ENCODE measurements at places on chromosomes 4 and X.

GRCh38 chr4:124423160-124423559, 289.4 kb downstream of the ANKRD50 start:
- no peaks in the 10 kb centered on the region for H3K4me1 ChIP-seq
- no peak overlapping the region for H3K27ac ChIP-seq
- no peaks in the 10 kb centered on the region for H3K36me3 ChIP-seq
- DNase-seq: no peak

- H3K27ac ChIP-seq: no peak overlapping the region
- H3K27me3 ChIP-seq: no peaks in the 10 kb centered on the region
- no peaks in the 10 kb centered on the region for H3K4me1 ChIP-seq
- DNase-seq: no peak
- no peaks in the 10 kb centered on the region for H3K36me3 ChIP-seq
Observed at GRCh38 chr4:12120968-12121367, 692.3 kb upstream of the HS3ST1 start.

GRCh38 chr4:59243038-59243437, 1957.1 kb upstream of the ADGRL3 start:
- DNase-seq: no peak
- no peaks in the 10 kb centered on the region for H3K36me3 ChIP-seq
- no peak overlapping the region for H3K27ac ChIP-seq
- no peaks in the 10 kb centered on the region for H3K27me3 ChIP-seq
- H3K4me3 ChIP-seq: no peak overlapping the region
- H3K4me1 ChIP-seq: no peaks in the 10 kb centered on the region

GRCh38 chrX:15274946-15275345, 5.1 kb upstream of the ASB9 start:
- no peak overlapping the region for H3K4me3 ChIP-seq
- DNase-seq: no peak
- H3K27ac ChIP-seq: no peak overlapping the region
- no peaks in the 10 kb centered on the region for H3K27me3 ChIP-seq

DNA sequence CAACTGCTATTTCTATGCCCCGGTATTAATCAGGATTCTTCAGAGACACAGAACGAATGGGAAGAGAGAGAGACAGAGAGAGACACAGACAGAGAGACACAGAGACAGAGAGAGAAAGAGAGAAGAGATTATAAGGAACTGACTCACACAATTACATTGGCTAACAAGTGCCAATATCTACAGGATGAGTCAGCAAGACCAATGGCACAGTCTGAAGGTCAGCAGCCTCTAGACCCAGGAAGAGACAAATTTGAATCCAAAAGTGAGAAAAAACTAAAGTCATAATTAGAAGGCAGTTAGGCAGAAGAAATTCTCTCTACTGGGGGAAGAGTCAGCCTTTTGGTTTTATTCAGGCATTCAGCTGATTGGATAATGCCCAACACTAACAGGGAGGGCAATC, 187.3 kb downstream of the MAB21L2 start:
- DNase-seq: no peak
- no peak overlapping the region for H3K4me3 ChIP-seq
- H3K4me1 ChIP-seq: no peaks in the 10 kb centered on the region
- no peak overlapping the region for H3K27ac ChIP-seq
- H3K27me3 ChIP-seq: no peaks in the 10 kb centered on the region

GRCh38 chr4:25884031-25884782, 21.4 kb upstream of the SEL1L3 start:
- H3K27me3 ChIP-seq: peaks cover 10% of the 10 kb centered on the region
- no peak overlapping the region for H3K4me3 ChIP-seq
- H3K27ac ChIP-seq: no peak overlapping the region
- DNase-seq: no peak

GRCh38 chr4:26412381-26413372, 77.6 kb downstream of the CCKAR start:
- H3K4me3 ChIP-seq: no peak overlapping the region
- no peaks in the 10 kb centered on the region for H3K36me3 ChIP-seq
- no peak for DNase-seq
- no peak overlapping the region for H3K27ac ChIP-seq
- H3K4me1 ChIP-seq: no peaks in the 10 kb centered on the region

DNA sequence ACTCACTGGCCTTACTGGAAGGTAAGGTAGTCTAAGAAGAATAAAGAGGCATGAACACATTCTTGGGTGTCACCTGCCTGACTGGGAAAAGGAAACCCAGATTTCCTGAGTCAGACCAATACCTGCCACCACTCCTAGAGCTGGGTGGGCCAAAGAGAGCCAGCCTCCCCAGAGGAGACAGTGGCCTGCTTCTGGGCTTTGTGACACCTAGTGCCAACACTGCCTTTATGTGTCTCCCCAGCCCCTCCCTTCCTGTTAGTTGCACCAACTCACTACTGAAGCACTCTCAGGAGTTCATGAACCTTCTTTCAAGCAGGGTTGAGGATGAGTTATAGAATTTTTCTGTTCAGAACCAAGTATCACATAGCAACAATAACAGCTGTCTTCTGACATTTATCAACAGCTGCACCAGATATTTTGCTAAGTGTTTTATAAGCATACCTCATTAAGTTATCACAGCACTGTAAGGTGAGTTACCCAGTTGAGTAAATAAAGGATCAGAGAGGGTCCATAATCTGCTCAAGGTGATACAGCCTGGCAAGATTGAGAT, 77.6 kb upstream of the ETNPPL start:
- H3K27ac ChIP-seq: no peak overlapping the region
- no peak for DNase-seq
- no peaks in the 10 kb centered on the region for H3K36me3 ChIP-seq
- no peaks in the 10 kb centered on the region for H3K27me3 ChIP-seq
- H3K4me1 ChIP-seq: no peaks in the 10 kb centered on the region

GRCh38 chrX:66988331-66988730, 349.5 kb upstream of the EDA2R start:
- DNase-seq: no peak
- no peak overlapping the region for H3K27ac ChIP-seq
- H3K27me3 ChIP-seq: no peaks in the 10 kb centered on the region

- H3K4me1 ChIP-seq: peaks cover 7% of the 10 kb centered on the region
- H3K36me3 ChIP-seq: no peaks in the 10 kb centered on the region
- no peaks in the 10 kb centered on the region for H3K27me3 ChIP-seq
- H3K4me3 ChIP-seq: no peak overlapping the region
- peak overlapping the region; percentile 35 for H3K27ac ChIP-seq
Observed at GRCh38 chr4:99202536-99202935, 16.5 kb downstream of the ADH6 start.

GRCh38 chr4:142566777-142567176, 279.3 kb downstream of the INPP4B start:
- H3K27me3 ChIP-seq: no peaks in the 10 kb centered on the region
- H3K4me3 ChIP-seq: no peak overlapping the region
- DNase-seq: no peak
- no peaks in the 10 kb centered on the region for H3K36me3 ChIP-seq
- H3K27ac ChIP-seq: no peak overlapping the region

DNA sequence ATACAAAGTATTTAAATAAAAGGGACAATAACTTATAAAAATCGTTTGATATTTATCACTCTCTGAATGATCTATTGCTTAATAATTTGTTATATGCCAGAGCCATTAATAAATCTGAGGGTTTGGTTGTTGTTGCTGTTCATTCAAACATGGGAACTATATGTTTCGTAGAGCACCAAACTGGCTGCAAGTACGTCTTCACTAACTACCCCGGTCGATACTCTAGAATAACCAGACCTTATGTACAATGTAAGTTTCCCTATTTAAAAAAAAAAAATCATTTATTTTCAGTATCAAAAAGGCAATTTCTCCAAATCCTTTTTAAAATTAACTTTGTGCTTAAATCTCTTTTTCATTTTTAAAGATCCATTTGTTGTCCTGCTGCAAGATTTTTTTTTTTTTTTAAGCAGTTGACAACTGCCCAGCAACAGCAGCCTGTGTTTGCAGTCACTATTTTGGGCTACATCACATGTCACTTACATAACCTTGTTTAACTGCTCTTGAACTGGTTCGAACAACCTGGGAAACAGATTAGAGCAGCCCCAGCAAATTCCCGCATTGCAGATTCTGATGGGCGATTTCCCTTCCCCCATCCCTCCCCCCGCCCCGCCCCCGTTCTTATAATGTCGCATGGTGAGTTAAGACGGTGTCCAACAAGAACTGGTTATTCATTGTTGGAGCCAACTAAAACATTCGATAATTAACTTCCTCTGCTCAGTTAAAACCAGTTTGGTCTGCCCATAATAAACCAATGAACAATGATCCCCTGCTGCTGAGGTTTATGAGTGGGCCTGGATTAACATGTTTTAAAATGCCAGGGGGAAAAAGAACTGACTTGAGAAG, 238.9 kb downstream of the NR3C2 start:
- no peak for DNase-seq
- no peak overlapping the region for H3K27ac ChIP-seq
- no peaks in the 10 kb centered on the region for H3K36me3 ChIP-seq

DNA sequence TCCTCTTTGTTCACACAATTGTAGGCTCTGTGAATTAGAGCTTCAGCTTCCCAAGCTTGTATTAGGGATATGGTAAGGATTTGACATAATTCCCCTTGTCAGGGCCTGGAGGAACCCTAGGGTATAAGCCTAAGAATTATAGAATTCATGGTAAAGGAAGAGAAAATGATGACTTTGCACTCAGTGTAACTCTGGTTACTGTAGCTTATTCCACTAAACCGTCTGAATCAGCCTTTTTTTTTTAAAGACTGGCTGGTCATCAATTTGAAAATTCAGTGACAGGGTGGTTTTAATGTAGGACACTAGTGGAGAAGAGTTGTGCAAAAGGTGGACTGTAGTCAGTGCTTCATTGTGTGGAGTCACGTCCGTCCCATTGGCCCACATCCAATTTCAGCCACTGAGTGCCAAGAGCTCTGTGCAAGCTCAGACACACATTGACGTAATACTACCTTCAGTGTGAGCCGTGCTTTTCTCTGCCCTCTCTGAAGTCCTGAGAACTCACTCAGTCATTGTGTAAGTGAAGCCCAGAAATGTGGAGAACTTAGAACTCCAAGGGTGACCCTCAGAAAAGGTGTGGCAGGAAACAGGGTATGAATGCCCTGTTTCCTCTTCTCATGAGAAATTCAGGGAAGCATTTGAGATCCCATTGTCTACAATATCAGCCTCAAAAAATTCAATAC, 449.8 kb downstream of the C4orf33 start:
- H3K36me3 ChIP-seq: no peaks in the 10 kb centered on the region
- no peak overlapping the region for H3K27ac ChIP-seq
- DNase-seq: no peak
- H3K4me1 ChIP-seq: no peaks in the 10 kb centered on the region
- H3K27me3 ChIP-seq: no peaks in the 10 kb centered on the region

DNA sequence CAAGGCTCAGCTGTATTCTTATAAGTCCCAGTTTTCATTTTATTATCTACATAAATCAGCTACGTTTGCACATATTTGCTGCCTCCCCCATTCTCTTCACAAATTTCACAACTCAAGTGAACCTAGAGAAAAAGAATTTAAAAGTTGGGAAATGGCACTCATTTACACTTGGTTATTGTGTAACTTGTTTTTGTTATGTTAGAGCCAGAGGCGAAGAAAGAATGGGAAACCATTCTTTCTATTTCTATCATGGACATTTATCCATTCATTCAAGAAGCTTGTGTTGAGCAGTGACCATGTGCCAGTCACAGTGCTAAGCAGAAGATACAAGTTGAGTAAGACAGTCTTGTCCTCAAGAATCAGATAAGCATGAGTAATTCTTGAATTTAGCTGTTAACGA, 13.5 kb downstream of the LIAS start:
- H3K4me1 ChIP-seq: peaks cover 3% of the 10 kb centered on the region
- H3K27ac ChIP-seq: no peak overlapping the region
- H3K36me3 ChIP-seq: no peaks in the 10 kb centered on the region
- H3K4me3 ChIP-seq: no peak overlapping the region

DNA sequence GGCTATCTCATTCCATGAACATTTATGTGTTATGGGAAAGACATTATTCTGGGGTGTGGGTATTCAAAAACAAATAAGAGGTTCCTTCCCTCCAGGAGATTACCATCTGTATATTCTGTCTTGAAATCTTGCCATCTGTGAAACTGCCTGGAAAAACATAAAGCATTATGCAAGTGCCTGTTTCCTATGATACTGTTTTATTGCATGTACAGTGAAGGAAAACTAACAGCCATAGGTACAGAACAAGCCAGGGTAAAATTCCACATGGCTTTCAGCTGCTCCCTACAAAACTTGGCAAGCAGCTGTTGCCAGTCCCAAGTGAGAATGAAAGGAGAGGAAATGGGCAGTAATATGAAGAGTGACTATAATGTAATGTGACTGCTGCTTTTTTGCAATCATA, 136.0 kb downstream of the GUCY2F start:
- no peak for DNase-seq
- H3K36me3 ChIP-seq: no peaks in the 10 kb centered on the region
- H3K4me3 ChIP-seq: no peak overlapping the region
- no peaks in the 10 kb centered on the region for H3K27me3 ChIP-seq
- no peaks in the 10 kb centered on the region for H3K4me1 ChIP-seq

DNA sequence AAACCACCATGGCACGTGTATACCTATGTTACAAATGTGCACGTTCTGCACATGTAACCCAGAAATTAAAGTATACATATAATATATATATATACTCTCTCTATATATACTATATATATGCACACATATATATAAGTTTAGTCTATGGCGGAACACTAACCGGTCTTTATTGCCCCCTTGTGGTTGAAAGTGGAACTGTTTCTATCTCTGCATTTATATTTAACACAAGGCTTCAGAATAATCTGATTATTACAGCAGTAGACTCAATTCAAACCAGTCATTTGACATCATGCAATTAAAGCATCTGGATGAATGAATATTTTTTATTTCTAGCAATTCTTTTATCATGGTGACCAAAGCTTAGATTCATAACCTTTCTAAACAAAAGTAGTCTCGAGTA, 14.6 kb downstream of the RAB9B start:
- H3K4me3 ChIP-seq: no peak overlapping the region
- H3K27me3 ChIP-seq: no peaks in the 10 kb centered on the region
- no peak overlapping the region for H3K27ac ChIP-seq
- H3K4me1 ChIP-seq: no peaks in the 10 kb centered on the region
- no peak for DNase-seq
- H3K36me3 ChIP-seq: no peaks in the 10 kb centered on the region

DNA sequence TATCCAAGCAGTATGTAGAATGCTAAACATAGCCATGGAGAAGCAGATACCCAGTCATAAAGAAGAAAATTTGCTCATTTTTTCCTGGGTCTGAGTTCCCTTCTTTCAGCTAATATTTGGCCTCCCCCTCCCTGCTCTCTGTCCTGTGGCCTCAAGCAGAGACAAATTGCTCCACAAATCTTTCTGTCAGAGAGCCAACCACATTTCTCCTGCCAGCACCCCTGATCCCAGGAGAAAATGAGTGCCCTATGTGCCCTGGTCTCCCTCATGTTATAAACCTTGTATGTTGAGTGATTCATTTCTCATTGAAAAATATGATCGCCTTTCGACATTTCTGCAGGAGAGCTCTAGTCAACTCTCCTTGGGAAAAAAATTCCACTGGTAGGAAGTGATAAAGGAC, 82.0 kb downstream of the TMEM156 start:
- no peak for DNase-seq
- H3K36me3 ChIP-seq: no peaks in the 10 kb centered on the region
- peaks cover 28% of the 10 kb centered on the region for H3K4me1 ChIP-seq
- no peak overlapping the region for H3K4me3 ChIP-seq
- H3K27ac ChIP-seq: peak overlapping the region; percentile 69
- H3K27me3 ChIP-seq: no peaks in the 10 kb centered on the region

All from esophagus squamous epithelium (tissue), 5 donors.